ENCODE measurements at places on chromosomes 5 and 9. TPM values are rescaled to one million over a fixed set of nuclear protein-coding genes. Genes with fewer than 3 reads are reported as not detected.

- DNase-seq: peak; percentile 39
These were observed 56.5 kb upstream of the JADE2 start for GRCh38 chr5:134468921-134469400.

SCGB3A1 gene
- not detected for total RNA-seq

- DNase-seq: no peak
These were observed 4.0 kb upstream of the TRAF2 start for GRCh38 chr9:136882109-136882946.

ADCY2 gene
- 0.54 TPM for total RNA-seq

KCNV2 gene
- not detected for total RNA-seq

ZNF474 gene
- total RNA-seq: not detected

GRCh38 chr5:137286025-137286610, 213.0 kb downstream of the SPOCK1 start:
- no peak for DNase-seq

DNA sequence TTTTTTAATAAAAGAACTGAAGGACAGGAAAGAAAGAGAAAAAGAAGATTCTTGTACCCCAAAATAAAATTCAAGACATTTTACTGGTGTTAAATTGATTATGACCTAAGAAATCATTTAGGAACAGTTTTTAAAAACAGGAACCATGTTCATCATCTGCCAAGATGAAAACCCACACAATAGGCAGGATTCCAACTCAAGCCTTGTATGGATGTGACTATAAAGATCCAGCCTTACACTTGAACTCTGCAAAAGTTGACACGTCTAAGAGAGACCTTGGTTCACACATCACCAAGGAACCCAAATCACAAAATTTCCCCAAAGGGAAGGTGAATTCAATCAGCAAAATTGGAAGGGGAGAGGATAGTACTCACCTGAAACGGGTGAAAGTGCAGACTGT, 82.6 kb downstream of the SMIM23 start:
- DNase-seq: no peak

DNA sequence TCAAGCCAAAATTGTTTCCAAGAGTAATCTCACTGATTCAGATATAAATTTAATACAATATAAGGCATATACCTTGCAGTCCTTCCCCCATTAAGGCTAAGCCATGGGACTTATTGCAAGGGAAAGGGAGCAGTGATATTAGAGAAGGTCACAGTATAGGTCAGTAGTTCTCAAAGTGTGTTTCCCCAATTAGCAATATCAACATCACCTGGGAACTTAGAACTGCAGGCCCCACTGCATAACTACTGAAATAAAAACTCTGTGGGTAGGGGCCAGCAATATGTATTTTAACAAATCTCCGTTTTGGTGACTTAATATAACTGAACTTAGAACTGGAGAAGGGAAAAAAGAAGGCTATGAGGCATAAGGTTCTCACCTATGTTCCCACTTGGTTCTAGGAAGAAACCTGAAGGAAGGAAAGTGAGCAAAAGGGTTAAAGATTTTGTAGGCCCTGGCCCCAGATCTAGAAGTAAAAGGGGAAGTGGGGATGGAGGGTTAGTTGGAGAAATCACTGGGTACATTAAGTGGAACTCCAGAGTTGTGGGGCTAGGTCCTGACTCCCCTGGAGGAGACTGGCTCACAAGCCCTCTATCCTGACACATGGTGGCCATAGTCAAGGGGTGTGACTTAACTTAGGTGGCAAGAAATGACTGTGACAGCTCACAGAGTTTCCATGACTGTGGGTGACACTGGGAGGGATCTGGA, 40.7 kb downstream of the WDR36 start:
- no peak for DNase-seq

GRCh38 chr5:168401226-168401625, 85.0 kb upstream of the RARS1 start:
- DNase-seq: no peak

- DNase-seq: no peak
These were observed 830.4 kb upstream of the ZNF608 start for GRCh38 chr5:125576822-125577221.

CFAP77 gene
- 1.2 TPM for total RNA-seq

ANXA2R gene
- 1.2 TPM for total RNA-seq

SFXN1 gene
- total RNA-seq: 30.1 TPM

GRCh38 chr5:111472579-111472978, 39.8 kb downstream of the STARD4 start:
- no peak for DNase-seq

DNA sequence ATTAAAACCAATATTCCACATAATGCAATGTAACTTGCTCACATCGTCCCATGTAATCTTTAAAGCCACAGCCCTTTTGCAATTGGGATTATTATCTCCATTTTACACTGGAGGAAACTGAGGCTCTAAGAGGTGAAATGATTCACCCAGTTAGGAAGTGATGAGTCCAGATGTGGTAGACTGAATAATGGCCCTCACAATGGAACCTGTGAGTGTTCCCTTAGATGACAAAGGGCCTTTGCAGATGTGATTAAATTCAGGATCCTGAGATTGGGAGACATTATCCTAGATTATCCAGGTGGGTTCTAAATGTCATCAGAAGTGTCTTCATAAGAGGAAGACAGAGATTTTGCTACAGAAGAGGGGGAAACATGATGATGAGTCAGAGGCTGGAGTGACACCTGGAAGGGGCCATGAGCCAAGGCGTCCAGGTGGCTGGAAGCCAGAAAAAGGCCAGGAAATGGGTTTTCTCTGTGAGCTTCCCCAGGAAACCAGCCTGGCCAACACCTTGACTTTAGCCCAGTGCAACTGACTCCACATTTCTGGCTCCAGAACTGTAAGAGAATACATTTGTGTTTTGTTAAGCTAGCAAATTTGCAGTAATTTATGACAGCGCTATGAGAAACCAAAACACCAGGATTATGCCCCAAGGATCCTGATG, 139.1 kb downstream of the KCNIP1 start:
- peak; percentile 59 for DNase-seq

CCDC183 gene
- total RNA-seq: 1.6 TPM

- DNase-seq: no peak
These were observed 134.0 kb upstream of the MAP3K1 start for GRCh38 chr5:56681346-56681745.
